ENCODE measurements at places on chromosomes 7 and 10. TPM values are rescaled to one million over a fixed set of nuclear protein-coding genes. Genes with fewer than 3 reads are reported as not detected.

APBB1IP gene
- total RNA-seq, result not detected

SEMA3E gene
- total RNA-seq, result 0.51 TPM

KCND2 gene
- total RNA-seq, result not detected

HOXA10 gene
- total RNA-seq, result 3.9 TPM

TAS2R5 gene
- 4.7 TPM for total RNA-seq

CCDC172 gene
- not detected for total RNA-seq

LRRC4 gene
- not detected for total RNA-seq

IQUB gene
- total RNA-seq, result 0.16 TPM

GRK5 gene
- 1.2 TPM for total RNA-seq

OLAH gene
- 1.4 TPM for total RNA-seq

AKR1C8 gene
- not detected for total RNA-seq

GDF2 gene
- not detected for total RNA-seq

RBP4 gene
- total RNA-seq, result not detected

POLR2J2 gene
- total RNA-seq, result 13.8 TPM

CLRN3 gene
- total RNA-seq, result not detected

MIOS gene
- 43.5 TPM for total RNA-seq

IL2RA gene
- not detected for total RNA-seq

SYT15B gene
- total RNA-seq, result 0.07 TPM

ZPBP gene
- total RNA-seq, result not detected

SSC4D gene
- total RNA-seq, result 0.42 TPM

TAS2R3 gene
- 2.7 TPM for total RNA-seq

ZRANB1 gene
- total RNA-seq, result 23.2 TPM

COL13A1 gene
- total RNA-seq, result 0.47 TPM

DYNC1I1 gene
- not detected for total RNA-seq

SFTPA1 gene
- not detected for total RNA-seq

NUDT5 gene
- 84.2 TPM for total RNA-seq

KCTD7 gene
- 5.5 TPM for total RNA-seq

HABP2 gene
- total RNA-seq, result not detected

LBX1 gene
- not detected for total RNA-seq

FAM25C gene
- not detected for total RNA-seq

PPP1R3A gene
- total RNA-seq, result not detected

Data from MCF 10A (cell line).